Ascending aorta (tissue), 2 donors: ENCODE measurements at places on chromosomes 16 and 17.

DNA sequence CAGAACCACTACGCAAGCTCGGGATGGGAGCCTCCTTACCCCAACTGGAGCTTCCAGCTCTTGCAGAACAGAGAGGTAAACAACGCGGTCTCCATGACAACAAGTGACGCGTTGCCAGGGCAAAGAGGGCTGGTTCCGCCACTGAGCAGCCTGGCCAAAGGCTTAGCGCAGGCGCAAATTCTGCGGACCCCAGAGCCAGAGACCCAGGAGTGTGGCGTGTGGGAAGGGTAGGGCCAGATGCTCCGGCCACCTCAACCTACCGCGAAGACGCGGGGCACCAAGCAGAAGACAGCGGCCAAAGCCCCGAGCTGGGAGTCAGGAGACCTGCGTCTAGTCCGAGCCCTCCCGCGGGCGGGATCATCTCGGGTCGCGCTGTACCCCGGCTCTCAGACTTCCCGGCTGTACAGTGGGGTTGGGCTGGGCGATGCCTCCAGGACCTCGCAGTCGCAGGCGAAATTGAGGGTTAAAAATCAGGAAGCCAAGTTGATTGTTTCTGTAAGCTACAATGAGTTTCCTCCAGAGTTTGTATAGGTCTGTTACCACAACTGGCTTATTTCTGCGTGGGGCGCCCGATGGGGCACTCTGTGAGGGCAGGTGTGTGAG is at the start of gene TEKT1:
Gene TEKT1 (minus strand): TSS at position 69 of the 603 bp plus-strand sequence. CDS start 1,353 bp downstream, outside the sequence.
- DNase-seq: peak; percentile 80

GRCh38 chr17:47615766-47616424 is 33.8 kb upstream of the KPNB1 start:
- no peak for DNase-seq

DNA sequence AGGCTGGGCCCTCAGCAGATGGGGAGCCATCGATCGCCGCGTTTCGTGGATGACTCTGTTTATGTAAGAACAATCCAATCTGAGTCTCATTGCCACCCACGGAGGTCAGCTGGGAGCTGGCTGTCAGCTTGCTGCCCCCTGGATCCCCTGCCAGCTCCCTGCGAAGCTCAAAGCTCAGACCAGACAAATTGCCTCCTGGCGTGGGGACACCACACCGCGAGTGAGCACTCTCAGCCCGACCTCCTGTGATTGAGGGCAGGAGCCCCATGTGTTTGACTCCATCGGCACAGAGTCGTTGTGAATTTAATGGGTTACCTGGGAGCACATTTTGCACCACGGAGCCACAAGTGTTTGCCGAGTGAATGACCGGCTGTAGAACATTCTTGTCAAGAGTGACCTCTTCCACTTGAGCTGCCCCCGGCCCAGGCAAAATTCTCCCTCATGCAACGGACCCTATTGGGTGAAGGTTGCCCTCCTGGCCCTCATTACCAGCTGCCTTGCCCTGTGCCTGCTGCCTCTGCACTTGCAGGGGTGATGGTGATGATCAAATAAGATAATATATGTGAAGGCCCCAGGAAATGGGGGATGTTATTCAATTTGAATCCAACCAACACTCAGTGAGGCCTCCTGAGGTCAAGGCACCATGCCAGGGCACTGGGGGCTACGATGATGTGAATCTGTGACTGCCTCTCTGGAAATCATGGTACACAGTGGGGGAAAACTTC is 7.6 kb upstream of the GFAP start:
- no peak for DNase-seq

- no peak for DNase-seq
Measured at GRCh38 chr16:81458827-81459598, 14.4 kb downstream of the CMIP start.

- DNase-seq: no peak
Measured at GRCh38 chr16:17504050-17504449, 33.3 kb upstream of the XYLT1 start.

GRCh38 chr16:11257131-11257938 is 1.3 kb upstream of the SOCS1 start:
- peak; percentile 87 for DNase-seq

DNA sequence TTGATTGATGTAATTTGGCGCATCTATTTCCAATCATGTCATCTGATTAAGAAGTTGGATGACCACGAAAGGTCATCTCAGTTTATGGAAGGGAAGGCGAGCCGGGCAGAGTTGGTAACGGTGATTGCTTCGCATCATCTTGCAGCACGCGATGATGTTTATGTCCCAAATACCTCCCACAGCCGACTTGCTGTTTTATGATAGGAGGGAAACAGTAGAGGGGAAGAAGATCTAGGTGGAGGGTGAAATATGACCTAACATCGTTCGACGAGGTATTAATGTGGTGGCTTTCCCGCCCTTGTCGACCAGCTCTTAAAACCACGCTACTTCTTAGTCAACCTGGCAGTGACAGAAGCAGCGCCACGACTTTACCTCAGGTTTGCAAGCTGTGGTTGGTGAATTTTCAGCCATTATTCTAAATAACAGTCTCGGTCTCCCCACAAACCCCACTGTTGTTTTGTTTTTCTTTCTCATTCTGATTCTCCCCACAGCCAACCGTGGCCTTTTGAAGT is 805 bp upstream of the TANC2 start:
- no peak for DNase-seq

- peak; percentile 77 for DNase-seq
Measured at GRCh38 chr16:70778901-70779309, 22.1 kb downstream of the VAC14 start.

DNA sequence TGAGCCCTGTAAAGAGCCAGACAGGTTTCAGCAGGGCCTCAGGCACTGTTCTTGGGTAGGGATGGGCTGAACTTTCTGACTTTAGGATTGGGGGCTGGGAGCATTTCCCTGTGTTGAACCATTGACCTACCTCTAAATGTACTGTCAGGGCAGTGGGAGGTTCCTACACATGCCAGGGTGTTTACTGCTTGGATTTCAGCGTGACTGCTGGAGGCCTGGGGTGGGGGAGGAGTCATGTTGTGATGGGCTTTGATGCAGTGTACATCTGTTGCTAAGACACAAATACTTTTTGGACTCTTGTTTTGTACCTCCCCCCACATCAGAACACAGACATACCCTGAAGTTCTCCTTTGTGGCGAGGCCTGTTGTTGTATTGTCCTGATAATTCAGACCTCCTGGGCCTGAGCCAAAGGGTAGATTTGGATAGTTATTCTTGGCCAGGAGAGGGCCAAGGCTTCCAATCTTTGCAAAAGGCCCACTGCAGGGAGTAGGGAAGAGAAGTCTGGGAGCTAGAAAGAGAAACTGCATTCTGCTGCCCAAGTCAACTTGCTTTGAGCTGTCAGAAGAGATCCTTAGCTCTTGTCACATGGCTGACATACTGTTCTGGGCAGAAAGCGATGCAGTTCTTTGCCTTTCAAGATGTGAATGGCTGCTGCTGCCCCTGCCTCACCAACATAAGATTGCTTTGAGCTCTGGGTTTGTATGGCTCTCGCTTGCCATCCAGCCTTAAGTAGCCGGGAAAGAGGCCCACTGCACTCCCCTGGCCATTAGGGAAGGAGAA is 3.7 kb downstream of the NFE2L1 start:
- peak; percentile 81 for DNase-seq

DNA sequence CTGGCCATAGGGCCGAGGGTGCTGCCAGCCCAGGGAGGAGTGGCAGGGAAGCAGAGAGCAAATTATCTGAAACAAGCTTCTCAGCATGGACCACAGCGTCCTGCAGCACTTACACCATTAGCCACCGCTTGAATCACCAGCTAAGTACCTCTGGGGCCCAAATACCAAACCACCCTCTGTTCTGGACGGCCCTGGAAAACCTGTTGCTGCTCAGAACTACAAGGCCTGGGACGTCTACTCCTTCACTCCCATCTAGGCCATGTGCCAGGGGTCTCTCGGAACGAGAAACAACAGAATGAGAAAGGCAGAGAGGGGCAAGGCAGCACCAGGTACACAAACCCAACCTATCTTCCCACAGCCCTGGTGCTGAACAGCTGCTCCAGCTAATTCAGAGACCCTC is 39.9 kb upstream of the GFOD2 start:
- DNase-seq: no peak

GRCh38 chr17:35252651-35253050 is 9.8 kb downstream of the SLFN5 start:
- no peak for DNase-seq

DNA sequence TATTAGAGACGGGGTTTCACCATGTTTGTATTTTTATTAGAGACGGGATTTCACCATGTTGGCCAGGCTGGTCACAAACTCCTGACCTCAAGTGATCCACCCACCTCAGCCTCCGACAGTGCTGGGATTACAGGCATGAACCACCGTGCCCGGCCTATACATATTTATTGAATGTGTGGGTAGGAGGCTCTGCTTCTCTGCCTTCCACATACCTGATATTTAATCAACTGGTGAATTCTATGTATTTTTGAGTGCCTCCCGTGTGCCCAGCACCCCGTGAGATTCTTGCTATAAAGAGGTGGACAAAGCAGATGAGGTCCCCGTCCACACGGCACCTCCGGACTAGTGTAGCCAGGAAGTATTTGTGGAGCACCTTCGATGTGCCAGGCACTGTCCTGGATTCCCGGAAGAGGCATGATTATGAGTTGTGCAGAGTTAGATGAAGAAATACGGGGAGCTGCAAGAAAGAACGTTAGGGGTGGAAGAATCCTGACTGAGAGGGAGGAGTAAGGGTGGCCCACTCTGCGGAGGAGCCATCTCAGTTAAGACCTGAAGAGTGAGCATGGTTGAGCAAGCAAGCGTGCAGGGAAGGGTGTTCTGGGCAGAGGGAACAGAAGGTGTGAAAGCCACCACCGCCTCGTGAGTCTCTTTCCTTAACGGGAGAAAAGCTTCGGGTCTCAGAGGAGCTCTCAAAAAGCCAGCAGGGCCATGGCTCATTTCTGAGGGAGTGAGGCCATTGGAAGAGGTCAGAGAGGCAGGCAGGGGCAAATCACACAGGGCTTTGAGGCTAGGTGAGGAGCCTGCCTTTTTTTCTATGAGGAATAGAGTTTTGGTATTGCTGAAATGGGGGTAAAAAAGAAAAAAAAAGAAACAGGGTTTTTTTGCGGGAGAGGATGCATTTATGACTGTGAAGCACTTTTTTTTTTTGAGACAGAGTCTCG is 21.2 kb downstream of the CRISPLD2 start:
- DNase-seq: no peak

GRCh38 chr16:20740007-20740883 is 1.4 kb downstream of the THUMPD1 start:
- DNase-seq: no peak

DNA sequence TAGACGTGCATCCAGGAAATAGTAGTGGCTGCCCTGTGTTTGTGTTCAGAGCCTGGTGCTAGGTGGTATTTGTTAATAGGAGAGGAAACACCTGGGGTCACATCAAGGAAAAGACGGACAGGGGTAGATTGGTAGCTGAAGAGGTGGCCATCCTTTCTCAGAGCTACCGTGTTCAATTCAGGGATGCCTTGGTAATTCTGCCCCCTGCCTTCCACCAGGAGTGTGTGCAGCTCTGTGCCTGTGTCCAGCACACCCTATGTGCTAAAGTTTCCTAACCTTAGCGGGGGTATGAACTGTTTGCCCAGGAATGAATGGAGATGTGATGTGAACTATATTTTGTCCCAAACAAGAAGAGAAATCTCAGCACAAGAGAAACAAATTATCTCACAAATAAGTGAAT is 174.1 kb upstream of the MPHOSPH6 start:
- DNase-seq: no peak

GRCh38 chr16:71555230-71555891 is 21.5 kb downstream of the TAT start:
- DNase-seq: no peak

DNA sequence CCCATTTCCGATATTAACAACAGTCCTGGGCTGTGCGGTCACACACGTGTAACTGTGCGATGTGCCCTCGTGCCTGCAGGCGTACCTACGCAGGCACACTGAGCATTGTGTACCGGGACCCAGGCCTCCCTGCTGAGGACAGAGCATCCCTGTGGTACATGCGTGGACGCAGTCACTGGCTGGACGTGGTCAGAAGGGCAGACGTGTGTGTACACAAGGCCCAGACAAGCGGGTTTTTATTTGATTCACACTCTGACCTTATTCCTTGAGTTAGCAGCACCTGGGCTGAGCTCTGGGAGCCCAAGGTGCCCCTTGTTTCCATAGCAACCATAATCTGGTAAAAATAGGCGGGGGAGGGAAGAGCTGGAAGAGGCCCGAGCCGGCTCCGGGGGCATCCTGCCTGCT is 19.5 kb downstream of the RAP1GAP2 start:
- no peak for DNase-seq

DNA sequence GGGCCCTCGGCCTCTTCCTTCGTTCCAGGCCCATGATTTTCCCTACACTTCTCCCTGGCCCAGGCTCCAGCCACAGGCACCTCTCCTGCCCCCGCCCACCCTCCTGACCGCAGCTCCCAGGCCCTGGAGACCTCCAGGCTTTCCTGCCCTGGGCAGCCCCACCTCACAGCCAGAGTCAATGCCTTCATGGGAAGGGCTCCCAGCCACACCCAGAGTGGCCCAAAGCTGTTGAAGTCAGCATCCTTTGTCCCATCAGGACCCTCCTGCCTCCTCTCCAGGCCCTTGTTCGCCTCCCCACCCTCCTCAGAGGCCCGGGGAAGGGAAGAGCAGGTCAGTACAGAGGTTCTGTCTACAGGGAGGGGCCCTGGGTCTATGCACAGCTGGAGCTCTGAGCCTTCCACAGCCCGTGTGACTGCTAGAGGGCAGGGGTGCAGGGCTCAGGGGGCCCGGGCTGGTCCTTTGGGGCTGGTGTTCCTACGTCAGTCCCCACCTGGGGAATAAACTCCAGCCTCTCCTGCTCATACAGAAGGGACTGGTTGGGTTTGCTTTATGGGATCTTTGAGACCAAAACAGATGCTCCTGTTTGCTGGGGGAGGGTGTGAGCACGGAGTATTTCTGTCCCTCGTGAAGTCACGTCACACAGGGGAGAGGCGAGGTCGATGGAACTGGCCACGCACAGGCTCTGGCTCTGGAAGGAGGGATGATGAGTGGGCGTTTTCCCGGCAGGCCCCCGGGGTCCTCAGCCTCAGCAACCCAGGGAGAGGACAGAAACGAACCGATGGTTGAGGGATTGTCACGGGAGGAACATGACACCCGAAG is 20.3 kb downstream of the TRARG1 start:
- no peak for DNase-seq

GRCh38 chr17:4317610-4318009 is 48.9 kb downstream of the UBE2G1 start:
- no peak for DNase-seq

DNA sequence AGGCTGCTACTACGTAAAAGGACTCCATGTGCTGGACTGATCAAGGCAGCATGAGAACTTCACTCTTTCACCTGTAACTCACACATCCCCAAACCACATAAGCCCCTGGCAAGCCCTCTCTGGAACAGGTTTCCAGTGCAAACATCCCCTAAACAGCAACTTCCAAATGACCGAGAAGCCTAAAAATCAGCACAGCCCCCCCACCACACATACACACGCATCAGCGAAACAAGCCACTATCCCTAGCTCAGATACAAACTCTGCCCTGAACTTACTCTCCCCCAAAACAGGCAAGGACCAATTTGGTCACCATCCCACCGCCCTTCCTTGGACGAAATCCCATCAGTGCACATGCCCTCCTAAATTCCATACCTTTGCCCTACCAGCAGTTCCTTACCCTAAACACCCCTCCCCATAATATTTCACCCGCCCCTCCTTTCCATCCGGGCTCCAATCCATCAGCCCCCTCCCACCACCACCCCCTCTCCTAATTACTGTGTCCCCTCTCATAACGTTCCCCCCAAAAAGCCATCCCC is 735 bp downstream of the LSM12 start:
- DNase-seq: no peak

- no peak for DNase-seq
Measured at GRCh38 chr17:81519284-81520020, 6.9 kb upstream of the ACTG1 start.
